ENCODE measurements at places on chromosomes 7 and 10.
A peak's percentile ranks its signal among the peaks of the same experiment; 100 is the strongest.

DNA sequence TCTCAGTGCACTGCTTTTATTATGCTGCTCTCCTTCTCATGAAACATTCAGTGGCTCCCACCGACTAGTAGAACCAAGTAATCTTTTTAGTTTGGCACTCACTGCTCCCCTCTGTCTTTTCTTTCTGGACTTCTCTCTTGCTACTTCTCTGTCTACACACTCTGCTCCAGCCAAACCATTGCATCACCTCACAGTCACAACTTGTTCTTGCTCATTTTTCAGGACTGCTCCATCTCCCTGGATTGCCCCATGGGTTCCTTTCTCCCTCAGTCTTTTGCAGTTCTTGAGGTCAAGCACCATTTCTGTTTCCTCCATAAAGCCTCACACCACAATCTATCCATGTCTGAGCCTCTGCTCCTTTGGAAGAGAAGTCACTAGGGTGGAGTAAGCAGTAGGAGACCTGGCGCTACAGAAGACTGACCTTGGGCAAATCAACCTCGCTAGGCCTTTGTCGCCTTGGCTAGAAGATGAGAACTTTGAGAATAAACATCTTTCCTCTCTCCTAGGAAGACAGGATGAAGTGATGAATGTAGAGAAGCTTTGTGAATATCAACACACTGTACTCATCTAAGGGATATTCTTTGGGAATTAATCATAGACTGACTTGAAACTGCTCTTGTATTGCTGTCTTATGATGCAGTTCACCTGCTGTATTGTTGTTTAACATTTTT is 186.2 kb downstream of the LRMDA start:
- DNase-seq = no peak

GRCh38 chr7:92461027-92462003 is 14.0 kb downstream of the GATAD1 start:
- peak; percentile 33 for DNase-seq

DNA sequence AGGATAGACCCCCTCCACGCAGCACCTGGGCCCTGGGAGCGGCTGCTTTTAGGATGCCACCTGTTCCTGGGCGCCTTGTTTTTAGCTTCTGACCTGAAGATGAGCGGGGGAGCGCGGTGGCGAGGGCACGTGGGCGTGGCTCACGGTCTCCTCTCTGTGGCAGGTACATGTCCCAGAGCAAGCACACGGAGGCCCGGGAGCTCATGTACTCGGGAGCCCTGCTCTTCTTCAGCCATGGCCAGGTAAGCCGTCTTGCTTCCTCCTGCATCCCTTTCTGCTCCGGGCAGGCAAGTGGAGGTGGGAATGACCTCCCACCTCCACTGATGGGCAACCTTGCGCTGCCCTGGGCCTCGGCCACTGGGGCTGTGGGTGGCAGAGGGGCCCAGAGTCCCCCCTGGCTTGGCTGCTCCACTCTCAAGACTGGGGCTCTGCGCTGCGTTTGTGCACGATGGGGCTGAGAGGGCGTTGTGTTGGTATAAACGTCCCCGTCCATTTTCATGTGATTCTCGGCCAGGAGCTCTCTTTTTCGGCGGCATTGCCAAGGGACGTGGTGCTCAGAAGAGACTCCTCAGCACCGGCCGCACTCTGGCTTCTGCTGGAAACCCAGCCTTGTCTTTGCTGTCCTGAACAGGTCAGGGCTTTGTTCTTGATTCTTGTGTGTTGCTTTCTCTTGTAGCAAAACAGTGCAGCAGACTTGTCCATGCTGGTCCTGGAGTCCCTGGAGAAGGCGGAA is 9.7 kb downstream of the GET4 start:
- DNase-seq = no peak

- peak; percentile 71 for DNase-seq
Measured at GRCh38 chr7:35519971-35520809, 174.7 kb downstream of the HERPUD2 start.

All from WTC11 (cell line).